ENCODE measurements at places on chromosomes 6 and 20. TPM values are rescaled to one million over a fixed set of nuclear protein-coding genes. Genes with fewer than 3 reads are reported as not detected.

DNA sequence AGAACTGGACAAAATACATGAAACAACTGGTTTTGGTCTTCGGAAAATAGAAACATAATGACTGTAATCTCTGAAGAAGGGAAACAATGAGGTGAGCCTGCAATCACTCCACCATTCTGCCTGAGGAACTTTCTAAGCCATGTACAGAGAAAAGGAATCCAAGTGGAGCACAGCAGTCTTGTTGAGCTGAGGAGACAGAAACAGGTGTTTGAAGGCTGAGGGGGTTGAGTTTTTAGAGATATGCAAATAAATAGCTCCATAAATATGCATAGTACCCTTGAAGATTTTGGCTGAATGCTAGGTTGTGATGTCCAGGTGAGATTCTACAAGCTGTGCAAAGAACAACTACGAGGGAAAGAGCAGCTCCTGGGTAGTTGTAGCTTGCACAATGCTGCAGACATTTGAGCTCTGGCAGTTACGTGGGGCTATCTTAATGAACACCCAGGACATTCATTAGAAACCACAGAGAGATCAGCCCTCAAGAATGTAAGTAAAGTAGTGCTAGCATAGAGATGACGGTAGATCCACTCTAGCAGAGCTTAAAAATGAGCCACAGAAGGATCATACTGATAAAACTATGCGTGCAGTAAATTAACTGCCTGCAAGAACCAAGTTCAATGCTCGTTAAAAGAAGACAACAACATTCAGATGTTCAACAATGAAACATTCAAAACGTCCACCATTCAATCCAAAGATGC, 24.3 kb downstream of the TUBB2B start:
- peak; percentile 83 for DNase-seq

DNA sequence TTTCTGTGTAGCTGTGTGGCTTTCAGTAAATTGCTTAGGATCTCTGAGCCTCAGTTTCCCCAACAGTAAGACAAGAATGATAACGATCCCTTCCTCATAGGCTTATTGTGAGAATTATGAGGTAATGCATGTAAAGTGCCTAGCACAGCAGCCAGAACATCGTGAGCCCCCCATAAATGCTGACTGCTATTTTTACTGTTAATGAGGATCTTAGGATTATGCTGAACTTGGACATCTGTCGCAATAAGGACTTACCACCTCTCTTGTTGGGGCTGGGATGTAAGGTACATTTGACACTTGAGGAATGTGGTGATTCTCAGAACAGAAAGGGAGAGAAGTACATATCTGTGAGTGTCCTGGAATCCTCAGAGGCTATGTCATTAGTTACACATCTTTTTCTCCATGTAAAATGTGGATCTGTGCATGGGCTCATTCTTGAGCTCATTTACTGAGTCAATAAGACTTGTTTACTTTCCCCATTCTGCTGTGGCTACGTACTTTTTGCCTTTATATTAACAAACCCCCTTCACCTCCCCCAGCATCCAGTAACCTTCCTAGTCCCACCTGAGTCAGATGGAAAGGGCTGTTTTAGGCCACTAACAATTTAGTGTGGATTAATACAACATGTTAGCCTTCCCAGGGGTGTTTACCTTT, 64.4 kb upstream of the PLEKHG1 start:
- no peak for DNase-seq

DNA sequence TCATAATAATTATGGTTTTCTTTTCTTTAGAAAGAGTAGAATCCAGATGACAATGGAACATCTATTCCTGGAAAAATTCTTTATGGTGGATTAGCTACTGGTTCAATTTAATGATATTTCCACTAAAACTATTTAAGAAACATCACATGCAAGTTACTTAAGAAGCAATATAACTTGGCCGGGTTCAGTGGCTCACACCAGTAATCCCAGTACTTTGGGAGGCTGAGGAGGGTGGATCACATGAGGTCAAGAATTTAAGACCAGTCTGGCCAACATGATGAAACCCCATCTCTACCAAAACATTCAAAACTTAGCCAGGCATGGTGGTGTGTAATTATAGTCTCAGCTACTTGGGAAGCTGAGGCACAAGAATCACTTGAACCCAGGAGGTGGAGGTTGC, 65.9 kb upstream of the SMLR1 start:
- DNase-seq, result no peak

DNA sequence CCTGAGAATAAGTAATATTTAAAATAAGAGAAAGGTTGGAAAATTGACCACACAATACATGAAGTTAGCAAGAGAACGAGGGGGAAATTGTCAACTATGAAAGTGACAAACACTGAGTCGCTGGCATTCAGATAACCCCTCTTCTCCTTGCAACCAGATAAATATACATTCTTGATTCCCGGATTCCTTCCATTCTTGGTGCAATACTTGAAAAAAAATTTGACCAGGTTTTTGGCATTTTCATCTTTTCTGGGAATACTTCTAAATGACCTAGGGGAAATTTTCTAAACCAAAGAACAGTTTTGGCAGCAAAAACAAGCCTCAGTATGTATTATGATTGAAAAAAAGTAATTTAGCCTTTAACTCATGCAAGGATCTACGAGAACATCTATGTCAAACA, 164.0 kb downstream of the PDE7B start:
- peak; percentile 71 for DNase-seq

DNA sequence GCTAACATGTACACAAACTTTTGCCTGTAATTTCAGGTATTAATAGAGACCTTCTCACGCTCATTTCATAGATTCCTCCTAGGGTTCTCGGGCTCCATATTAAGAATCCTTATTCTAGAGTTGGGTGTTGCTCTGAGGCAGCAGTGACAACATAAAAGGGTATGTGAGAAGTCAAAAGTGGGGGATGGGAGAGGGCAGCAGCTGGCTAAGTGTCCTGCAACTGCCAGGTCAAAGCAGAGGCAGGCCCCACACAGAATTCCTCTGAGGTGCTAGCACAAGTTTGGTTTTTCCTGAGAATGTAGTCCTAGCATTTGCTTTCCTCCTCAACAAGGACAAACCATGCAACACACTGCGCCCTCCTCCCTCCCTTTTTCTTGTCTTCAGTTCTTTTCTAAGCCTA, 4.6 kb downstream of the NSFL1C start:
- no peak for DNase-seq

DNA sequence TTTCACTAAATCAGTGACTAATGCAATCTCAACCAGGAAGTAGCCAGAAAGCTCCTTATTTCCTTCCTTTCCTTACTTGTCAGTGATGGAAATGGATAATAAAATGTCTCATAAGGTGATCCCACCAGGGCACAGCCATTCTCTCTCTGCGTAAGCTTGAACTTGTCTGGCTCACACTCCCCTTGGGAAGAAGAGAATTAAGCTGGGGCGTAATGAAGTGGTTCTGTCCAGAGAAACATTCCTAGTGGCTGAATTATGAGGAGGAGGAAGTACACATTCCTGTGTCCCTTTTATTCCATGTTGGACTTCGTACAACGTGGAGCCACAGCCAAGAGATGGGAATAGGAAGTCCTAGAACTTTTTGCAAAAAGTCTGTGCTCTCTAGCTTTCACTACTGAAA, 93.7 kb downstream of the MTHFD1L start:
- peak; percentile 18 for DNase-seq

Gene ULBP2
- total RNA-seq, result not detected

Gene FGD2
- not detected for total RNA-seq

All from cardiac muscle cell (in vitro differentiated cells and primary cell).